ENCODE measurements at places on chromosomes 13 and 19.

DNA sequence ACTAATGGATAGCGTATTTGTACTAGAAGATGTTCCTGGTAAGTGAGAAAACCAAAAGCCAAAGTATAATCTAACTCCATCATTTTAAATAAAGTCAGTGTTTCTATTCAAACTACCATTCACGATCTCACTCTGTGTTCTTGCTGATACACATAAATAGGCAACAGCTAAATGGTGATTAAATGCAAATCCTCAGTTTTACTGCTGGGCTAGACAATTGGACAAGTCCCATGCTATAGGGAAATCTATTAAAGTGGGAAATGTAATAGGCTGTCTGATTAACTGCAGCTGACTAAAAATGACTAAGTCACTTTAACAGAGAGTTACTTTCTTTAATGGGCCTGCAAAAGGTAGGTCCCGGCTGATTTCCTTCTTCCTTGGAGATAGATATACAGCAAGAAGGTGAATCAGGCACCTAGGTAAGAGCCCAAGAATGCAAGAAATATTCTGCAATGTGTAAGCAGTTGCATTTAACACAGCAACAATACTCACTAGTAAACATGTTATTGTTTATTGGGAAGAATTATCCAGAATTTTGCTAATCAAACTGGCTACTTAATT lies 298.4 kb downstream of the SLITRK6 start:
- DNase-seq: no peak

- DNase-seq: no peak
These were observed 13.3 kb downstream of the SLC7A1 start for GRCh38 chr13:29582171-29582570.

- no peak for DNase-seq
These were observed 216 bp downstream of the SH2D3A start for GRCh38 chr19:6767081-6767356.

- no peak for DNase-seq
These were observed 135.8 kb downstream of the RXFP2 start for GRCh38 chr13:31875134-31875533.

DNA sequence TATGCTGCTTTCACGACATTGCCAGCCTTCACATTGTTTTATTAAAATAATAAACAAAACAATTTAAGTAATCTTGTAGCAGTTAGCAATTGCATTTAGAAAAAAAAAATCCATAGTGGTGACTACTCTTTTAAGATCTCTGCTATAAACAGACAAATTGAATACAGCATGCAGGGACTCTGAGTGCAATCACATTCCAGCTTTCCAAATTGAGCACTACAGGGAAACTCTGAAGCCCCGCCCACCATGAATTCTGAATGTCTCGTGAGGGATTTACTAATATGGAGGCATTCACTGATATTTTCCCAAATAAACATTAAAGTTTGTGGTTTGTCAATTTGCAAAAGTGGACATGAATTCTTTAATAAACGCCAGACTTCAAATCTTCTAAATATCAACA lies 698.8 kb downstream of the LIG4 start:
- no peak for DNase-seq

DNA sequence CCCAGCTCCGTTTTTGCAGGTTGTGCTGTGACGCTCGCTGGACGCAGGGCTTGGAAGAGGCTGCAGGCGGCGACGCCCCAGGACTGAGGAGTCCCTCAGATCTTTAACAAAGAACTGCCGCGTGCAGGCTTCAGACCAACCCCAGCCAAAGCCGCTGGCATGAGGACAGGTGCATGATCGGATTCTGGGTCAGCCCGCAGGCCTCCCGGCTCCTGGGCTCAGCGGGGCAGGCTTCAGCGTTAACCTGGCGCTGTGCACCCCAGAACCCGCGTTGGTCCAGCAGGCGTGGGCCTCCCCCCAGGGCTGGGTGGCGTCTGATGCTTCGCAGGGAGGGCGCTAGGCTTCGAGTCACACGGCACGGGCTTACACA lies 920 bp upstream of the TIMM13 start:
- DNase-seq: no peak

DNA sequence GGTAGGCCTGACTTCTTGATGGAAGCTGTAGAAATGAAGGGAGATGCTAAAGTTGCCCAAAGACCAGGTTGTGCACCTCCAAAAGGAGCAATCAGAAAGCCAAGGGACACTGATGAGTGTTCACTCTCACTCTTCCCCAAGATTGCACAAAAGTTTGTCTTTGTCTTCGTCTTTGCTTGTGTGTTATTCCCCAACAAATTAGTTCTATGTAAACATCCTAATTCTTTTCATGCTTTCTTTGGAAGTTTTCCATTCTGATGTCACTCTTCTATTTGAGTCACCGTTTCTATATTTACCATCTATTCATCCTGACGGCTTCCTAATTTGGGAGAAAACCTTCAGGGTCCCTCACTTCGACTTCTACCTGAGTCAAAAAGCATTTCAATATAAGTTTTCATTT lies 3.7 kb upstream of the TMEM272 start:
- no peak for DNase-seq

DNA sequence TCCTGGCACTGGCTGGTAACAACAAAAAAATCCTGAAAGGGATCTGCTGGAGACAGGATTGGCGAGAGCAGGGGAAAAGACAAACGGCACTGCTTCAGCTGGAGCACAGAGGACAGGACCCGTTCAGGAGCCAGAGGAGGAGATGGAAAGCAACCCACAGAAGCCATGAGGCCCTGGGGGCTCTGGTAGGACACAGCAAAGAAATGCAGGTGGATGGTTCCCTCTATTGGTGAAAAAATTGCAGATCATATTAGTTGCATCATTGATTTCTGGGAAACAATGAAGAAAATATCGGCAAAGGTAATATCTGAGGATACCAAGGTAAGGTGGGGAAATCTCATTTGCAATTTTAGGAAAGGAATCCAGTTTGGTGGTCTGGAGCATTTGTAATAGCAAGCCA lies 25.7 kb upstream of the TPP2 start:
- DNase-seq: no peak

DNA sequence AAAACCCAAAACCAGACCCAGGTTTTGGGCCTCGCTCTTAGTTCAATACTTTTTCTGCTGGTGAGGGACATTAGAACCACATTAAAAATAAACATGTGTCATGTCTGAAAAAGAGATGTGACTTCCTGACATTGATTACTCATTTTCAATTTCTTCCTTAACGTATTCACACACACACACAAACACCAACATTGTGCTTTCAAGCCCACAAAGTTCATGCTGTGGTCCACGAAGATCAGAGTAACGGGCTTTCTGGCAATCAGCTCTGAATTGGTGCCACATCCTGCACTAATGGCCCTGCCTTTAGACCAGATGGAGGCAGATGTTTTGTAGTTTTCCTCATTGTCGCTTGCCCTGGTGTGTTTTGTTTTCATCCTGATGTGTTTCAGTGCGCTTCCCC lies 47.9 kb upstream of the POMP start:
- DNase-seq: no peak

- DNase-seq: no peak
These were observed 50.7 kb downstream of the KLF2 start for GRCh38 chr19:16375157-16375935.

GRCh38 chr13:97478247-97478646 lies 44.3 kb downstream of the RAP2A start:
- no peak for DNase-seq

- DNase-seq: no peak
These were observed 23.1 kb downstream of the EPSTI1 start for GRCh38 chr13:42968906-42969305.

DNA sequence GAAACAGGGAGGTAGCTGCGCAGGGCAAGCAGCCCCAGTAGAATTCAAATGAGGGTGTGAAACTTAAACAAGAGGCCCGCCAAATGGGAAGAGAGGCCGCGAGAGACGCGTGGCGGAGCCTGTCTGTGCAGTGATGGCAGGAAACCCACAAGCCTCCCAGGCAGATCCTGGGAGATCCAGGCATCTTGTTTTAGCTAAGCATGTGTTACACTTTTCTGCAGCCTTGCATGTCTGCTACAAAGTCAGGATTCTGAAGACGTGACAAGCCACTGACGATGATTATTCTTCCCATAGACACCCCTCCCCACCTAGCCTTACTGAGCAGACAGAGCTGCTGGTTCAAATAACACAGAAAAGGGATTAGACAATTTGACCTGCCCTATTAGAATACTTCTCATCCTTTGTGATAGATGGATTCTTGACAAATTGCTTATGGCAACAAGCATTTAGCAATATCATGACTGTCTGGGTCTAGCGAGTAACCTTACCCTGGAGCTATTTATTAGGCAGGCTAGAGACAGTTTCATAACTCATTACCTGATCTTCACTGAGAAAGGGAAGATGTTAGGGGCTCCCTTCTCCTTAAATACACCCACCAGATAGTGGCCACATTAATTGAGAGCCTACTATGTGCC lies 185.2 kb upstream of the IRS2 start:
- no peak for DNase-seq

- DNase-seq: peak; percentile 43
These were observed 21.8 kb downstream of the MRPS12 start for GRCh38 chr19:38952395-38953165.

DNA sequence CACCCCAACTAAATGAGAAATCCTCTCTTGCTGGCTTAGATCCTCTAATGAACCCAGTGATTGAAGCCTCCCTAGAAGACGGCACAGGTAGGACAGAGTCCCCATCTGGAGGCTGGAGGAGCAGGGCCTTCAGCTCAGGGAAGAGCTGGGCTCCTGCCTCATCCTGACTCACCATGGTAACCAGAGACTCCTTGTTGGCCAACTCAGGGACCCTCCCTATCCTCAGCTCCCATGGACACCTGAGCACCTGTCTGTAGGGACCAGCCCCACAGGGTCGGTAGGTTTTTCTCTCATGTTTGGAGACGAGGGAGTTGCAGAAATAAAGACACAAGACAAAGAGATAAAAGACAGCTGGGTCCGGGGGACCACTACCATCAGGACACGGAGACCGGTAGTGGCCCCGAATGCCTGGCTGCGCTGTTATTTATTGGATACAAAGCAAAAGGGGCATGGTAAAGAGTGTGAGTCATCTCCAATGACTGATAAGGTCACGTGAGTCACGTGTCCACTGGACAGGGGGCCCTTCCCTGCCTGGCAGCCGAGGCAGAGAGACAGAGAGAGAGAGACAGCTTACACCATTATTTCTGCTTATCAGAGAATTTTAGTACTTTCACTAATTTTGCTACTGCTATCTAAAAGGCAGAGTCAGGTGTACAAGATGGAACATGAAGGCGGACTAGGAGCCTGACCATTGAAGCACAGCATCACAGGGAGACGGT lies 26.6 kb downstream of the SIGLEC7 start:
- no peak for DNase-seq

DNA sequence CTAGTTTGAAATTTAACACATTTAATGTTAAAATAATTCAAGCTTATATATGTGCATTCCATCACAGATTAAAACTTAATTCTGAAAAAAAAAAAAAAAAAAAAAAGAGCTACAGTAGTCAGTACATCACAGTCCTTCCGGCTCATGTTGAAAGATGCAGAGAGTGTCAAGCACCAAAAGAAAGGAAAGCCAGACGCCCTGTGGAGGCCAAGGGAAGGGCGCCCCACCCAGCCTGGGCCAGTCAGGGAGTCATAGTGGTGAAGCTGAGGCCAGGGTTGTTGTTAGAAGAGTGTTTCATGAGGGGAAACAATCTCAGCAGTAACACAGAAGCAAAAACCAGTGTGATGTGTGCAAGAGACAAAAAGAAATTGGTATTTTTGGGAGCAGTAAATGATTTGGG lies 375.3 kb downstream of the MTUS2 start:
- no peak for DNase-seq

DNA sequence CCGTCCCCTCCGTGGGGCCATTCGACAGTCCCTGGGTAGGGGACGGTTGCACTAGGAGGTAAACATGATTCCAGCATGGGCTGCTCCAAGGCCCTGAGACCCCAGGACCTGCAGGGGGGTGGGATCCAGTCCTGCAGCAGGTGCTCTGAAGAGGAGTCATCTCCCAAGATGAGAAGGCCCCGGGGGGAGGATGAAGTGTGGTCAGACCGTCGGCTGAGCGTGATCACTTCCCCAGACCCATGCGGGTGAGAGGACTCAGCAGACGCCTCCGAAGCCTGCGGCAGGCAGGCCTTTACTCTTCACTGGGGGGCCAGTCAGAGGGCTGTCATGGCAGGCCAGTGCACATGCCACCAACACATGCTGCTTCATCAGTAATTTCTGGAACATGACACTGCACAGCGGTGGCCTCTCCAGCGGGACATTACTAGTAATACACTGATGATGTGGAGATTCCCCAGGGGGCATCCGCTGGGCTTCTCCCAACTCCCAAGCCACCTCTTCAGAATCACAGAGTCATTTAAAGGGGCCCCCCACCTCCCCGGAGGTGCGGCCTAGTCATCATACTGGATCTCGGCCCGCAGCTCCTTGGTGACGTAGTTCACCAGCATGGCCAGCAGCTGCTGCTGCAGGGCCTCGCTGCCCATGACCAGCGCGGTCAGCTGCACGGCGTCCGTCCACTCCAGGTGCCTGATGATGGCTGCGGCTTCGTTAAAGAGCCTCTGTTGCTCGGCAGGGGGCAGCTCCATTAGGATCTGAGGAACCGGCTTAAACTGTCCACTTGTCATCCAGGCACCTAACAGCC lies 12.7 kb downstream of the C19orf12 start:
- no peak for DNase-seq

All from AML-193 (cell line).